ENCODE measurements at places on chromosomes 7 and 10.

GRCh38 chr10:106082865-106083264 lies 1081.6 kb downstream of the SORCS1 start:
- no peak overlapping the region for H3K4me3 ChIP-seq
- H3K27me3 ChIP-seq: no peaks in the 10 kb centered on the region
- peaks cover 11% of the 10 kb centered on the region for H3K4me1 ChIP-seq
- no peak for DNase-seq

DNA sequence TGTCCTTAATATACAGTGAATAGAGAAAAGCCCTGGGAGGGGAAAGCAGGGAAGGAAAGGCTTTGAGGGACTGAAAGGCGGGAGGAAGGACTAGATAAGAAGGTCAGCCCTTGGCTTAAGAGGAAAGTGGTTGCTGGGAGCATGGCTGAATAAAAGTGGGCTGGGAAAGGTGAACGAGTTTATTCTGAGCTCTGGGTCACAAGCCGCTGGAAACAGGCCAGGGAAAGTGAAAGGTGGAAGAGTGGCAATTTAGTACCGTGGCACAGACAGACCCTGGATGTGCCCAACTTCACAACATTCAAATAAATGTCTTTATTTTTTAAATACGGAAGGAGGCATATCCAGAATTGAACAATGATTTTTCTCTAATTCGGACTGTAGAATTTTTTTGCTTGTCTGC lies 39.7 kb downstream of the TAC1 start:
- no peaks in the 10 kb centered on the region for H3K4me1 ChIP-seq
- no peaks in the 10 kb centered on the region for H3K36me3 ChIP-seq
- DNase-seq: no peak
- no peaks in the 10 kb centered on the region for H3K27me3 ChIP-seq
- H3K4me3 ChIP-seq: no peak overlapping the region

DNA sequence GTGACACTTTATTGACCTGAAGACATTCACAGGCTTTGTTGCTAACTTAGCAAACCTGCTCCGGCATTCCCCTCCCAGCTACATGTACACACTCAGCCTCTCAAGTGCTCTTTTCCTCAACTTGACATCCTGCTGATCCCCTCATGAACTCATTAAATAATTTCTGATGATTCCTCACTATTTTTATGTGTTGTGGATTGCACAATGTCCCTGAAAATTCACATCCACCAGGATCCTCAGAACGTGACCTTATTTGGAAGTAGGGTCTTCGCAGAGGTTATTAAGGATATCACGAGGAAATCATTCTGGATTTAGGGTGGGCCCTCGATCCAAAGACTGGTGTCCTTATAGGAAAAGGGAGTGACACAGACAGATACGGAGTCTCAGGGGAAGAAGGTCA lies 27.3 kb downstream of the FIGNL1 start:
- no peak overlapping the region for H3K27ac ChIP-seq

- no peaks in the 10 kb centered on the region for H3K27me3 ChIP-seq
- H3K27ac ChIP-seq: no peak overlapping the region
- H3K4me3 ChIP-seq: no peak overlapping the region
Measured at GRCh38 chr7:150999497-151000230, 8.8 kb downstream of the NOS3 start.

DNA sequence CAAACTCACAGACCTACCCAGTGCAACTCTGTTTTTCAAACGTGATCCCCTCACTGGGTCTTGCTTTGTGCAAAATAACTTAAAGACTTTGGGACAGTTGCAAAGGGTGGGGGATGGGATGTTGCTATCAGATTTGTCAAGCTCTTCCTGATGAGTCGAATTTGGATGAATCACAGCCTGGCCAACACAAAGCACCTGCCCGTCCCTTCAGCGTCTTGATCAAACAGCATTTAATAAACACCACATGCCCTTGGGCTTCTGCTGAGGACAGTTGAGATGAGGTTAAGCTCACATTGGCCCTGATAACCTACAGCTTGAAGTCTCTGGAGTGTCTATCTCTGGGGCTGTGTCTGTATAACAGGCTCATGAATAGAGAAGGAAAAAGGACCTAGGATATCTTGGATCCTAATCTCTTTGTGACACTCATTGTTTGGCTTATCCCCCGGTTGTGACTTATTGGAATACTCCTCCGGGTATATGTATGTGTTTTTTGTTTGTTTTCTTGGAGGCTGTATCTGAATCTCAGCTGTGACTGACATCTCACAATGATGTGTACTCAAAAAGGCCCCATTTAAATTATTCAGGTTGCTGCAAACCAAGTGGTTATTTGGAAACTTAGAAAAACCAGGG lies 132.6 kb upstream of the NAMPT start:
- DNase-seq: no peak
- no peak overlapping the region for H3K4me3 ChIP-seq
- no peaks in the 10 kb centered on the region for H3K36me3 ChIP-seq
- no peaks in the 10 kb centered on the region for H3K4me1 ChIP-seq

- no peaks in the 10 kb centered on the region for H3K36me3 ChIP-seq
- H3K4me1 ChIP-seq: no peaks in the 10 kb centered on the region
- DNase-seq: no peak
- no peak overlapping the region for H3K4me3 ChIP-seq
- no peak overlapping the region for H3K27ac ChIP-seq
Measured at GRCh38 chr10:85611746-85612377, 754.7 kb downstream of the GRID1 start.

DNA sequence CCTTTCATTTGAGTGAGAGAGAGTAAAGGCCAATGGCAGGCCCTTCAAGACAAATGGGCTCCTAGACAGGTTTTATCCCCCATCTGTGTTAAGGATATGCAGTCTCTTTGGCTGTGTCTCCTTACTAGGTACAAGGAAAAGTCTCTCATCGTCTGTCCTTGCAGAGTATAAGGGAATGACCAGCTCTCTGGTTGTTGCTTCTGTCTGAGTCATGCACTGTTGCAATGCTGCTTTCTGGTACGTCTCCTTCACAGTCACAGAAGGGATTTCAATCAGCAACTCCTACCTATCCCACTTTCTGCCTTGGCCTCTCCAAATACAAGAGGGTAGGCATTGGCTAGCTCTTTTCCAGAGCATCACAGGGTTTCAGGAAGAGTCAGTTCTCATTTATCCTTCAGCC lies 48.1 kb downstream of the CTTNBP2 start:
- peaks cover 19% of the 10 kb centered on the region for H3K4me1 ChIP-seq
- no peak overlapping the region for H3K4me3 ChIP-seq
- H3K36me3 ChIP-seq: no peaks in the 10 kb centered on the region
- H3K27ac ChIP-seq: no peak overlapping the region
- H3K27me3 ChIP-seq: no peaks in the 10 kb centered on the region
- no peak for DNase-seq

DNA sequence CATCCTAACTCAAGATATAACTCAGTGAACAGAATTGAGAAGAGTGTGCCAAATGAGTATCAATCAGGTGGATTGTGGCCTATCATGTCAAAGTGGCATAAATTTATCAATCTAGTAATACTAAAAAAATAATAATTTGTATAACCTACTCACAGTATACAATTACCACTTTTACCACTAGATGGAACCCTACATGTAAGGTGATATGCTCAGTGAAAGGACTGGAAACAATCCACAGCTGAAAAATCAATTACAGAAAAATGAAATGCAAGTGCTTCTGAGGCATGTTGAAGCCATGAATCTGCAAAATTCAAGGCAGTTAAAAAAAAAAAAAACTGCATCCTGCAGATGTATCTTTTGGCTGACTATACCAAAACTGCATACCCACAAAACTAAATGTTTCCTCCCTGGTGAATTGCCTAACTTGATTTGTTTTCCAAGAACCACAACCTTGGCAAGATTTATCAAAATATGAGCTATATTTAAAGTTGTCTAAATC lies 13.9 kb downstream of the ARHGAP19 start:
- 0 out of 2 replicates have a peak overlapping the region, but pooled peaks have one; percentile 3 for H3K27ac ChIP-seq
- H3K4me1 ChIP-seq: no peaks in the 10 kb centered on the region
- peak; percentile 57 for DNase-seq
- no peaks in the 10 kb centered on the region for H3K27me3 ChIP-seq
- H3K4me3 ChIP-seq: no peak overlapping the region
- no peaks in the 10 kb centered on the region for H3K36me3 ChIP-seq

DNA sequence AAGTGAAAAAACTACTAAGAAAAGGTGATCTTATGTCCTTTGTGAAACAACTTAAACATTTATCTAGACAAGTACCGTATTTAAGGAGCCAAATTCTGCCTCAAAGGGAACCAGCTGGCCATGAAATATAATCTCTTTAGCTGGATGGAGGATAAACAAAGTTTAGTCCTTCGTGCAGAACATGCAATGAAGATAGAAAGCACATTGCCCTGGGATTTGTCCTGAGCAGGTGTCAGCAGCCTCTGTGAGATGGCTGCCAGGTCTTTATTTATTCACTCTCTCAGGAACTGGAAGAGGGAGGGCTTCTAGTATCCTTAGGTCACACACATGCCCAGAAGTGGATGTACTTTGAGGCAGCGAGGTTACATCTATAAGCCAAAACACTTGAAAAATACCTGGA lies 57.4 kb upstream of the CASD1 start:
- no peaks in the 10 kb centered on the region for H3K4me1 ChIP-seq
- no peaks in the 10 kb centered on the region for H3K36me3 ChIP-seq
- H3K27ac ChIP-seq: no peak overlapping the region
- DNase-seq: no peak
- H3K27me3 ChIP-seq: no peaks in the 10 kb centered on the region

DNA sequence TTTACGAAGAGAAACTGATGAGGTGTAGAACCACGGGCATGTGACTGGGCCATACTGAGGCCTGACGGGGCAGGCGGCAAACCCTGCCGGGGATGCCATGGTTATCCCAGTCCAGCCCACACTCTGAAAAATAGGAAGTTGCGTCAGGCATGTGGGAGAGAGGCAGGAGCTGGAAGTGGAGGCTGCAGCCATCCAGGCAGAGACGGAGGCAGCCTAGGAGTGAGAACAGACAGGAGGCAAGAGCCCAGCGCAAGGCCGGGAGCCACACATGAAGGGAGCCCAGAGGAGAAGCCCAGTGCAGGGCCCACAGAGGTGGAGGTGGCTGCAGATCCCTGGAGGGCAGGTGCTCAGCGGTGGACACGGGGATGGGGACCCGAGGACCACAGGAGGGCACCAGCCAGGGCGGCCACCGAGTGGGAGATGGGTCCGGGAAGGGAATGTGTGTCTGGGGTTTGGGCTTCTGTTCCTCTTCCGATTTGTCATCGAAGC lies 175.2 kb upstream of the PPP2R2D start:
- no peaks in the 10 kb centered on the region for H3K27me3 ChIP-seq
- H3K4me3 ChIP-seq: 0 out of 2 replicates have a peak overlapping the region, but pooled peaks have one; percentile 26
- H3K4me1 ChIP-seq: peaks cover 11% of the 10 kb centered on the region
- no peak overlapping the region for H3K27ac ChIP-seq
- no peak for DNase-seq

DNA sequence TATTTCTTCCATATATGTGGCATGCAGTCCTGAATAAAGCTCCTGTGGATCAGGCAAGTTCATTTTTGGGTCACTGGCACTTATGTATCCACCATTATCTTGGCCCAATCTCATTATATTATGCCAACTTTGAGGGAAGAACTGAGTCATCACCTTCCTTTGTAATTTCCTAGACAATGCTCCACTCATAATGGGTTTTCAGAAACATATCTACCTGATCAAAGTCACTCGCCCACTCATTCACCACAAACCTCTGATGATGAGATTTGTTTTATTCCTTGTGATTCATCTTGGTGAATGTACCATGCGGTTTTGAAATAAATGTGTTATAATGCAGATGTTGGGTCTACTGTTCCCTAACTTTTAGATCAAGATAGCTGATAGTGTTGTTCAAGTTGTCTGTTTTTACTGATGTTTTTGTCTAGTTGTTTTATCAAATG lies 525.8 kb downstream of the KIF20B start:
- no peak overlapping the region for H3K27ac ChIP-seq
- DNase-seq: no peak

- no peaks in the 10 kb centered on the region for H3K36me3 ChIP-seq
- H3K27me3 ChIP-seq: peaks cover 28% of the 10 kb centered on the region
- peak overlapping the region; percentile 75 for H3K4me3 ChIP-seq
- H3K4me1 ChIP-seq: peaks cover 24% of the 10 kb centered on the region
- DNase-seq: peak; percentile 88
- H3K27ac ChIP-seq: no peak overlapping the region
Measured at GRCh38 chr7:151012911-151013347, 11.4 kb downstream of the ATG9B start.

GRCh38 chr10:3833046-3833445 lies 48.0 kb upstream of the KLF6 start:
- no peak overlapping the region for H3K4me3 ChIP-seq
- no peaks in the 10 kb centered on the region for H3K36me3 ChIP-seq
- peaks cover 16% of the 10 kb centered on the region for H3K4me1 ChIP-seq
- H3K27me3 ChIP-seq: no peaks in the 10 kb centered on the region
- no peak overlapping the region for H3K27ac ChIP-seq

- DNase-seq: no peak
- H3K4me1 ChIP-seq: peaks cover 3% of the 10 kb centered on the region
- H3K27ac ChIP-seq: no peak overlapping the region
- no peaks in the 10 kb centered on the region for H3K27me3 ChIP-seq
- H3K4me3 ChIP-seq: no peak overlapping the region
Measured at GRCh38 chr7:121003986-121004685, 15.6 kb downstream of the CPED1 start.

- no peak overlapping the region for H3K27ac ChIP-seq
- no peak for DNase-seq
- H3K36me3 ChIP-seq: no peaks in the 10 kb centered on the region
- H3K4me1 ChIP-seq: no peaks in the 10 kb centered on the region
- no peak overlapping the region for H3K4me3 ChIP-seq
Measured at GRCh38 chr10:43698156-43698555, 49.5 kb upstream of the ZNF32 start.

GRCh38 chr10:112834751-112835181 lies 115.3 kb upstream of the TCF7L2 start:
- DNase-seq: no peak
- peaks cover 54% of the 10 kb centered on the region for H3K4me1 ChIP-seq
- no peak overlapping the region for H3K27ac ChIP-seq
- no peak overlapping the region for H3K4me3 ChIP-seq

DNA sequence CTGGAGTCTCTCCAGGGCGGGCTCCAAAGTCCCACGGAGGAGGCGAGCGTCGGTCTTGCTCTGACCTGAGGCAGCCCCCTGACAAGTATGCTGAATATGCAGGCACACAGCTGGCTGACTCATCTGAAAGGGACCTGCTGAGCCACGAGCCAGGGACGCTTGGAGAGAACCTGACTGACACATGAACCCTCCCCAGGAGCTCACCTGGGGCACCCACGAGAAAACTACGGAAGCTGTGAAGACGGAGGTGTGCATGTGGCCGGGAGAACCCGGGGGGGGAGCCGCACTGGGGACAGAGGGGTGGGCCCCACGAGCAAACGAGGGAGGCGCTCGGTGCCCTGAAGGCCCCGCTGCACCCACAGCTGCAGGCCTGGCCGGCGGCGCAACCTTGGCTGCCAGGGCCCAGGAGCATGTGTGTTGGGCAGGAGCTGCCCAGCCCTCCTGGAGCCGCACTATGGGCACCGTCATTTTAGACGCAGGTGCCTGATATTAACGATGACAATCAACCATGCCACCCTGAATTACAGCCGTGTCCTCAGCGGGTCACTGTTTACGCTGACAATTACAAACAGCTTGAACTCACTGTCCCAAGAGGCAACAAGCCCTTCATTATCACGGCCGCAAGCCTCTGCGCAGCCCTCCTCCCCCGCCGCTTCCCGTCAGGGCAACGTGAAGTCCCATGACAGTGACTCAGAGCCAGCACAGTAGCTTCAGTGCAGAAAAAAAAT lies 64.7 kb downstream of the DIP2C start:
- DNase-seq: peak; percentile 77
- H3K4me1 ChIP-seq: peaks cover 12% of the 10 kb centered on the region
- no peaks in the 10 kb centered on the region for H3K27me3 ChIP-seq
